ENCODE measurements at places on chromosomes 12 and 14.

DNA sequence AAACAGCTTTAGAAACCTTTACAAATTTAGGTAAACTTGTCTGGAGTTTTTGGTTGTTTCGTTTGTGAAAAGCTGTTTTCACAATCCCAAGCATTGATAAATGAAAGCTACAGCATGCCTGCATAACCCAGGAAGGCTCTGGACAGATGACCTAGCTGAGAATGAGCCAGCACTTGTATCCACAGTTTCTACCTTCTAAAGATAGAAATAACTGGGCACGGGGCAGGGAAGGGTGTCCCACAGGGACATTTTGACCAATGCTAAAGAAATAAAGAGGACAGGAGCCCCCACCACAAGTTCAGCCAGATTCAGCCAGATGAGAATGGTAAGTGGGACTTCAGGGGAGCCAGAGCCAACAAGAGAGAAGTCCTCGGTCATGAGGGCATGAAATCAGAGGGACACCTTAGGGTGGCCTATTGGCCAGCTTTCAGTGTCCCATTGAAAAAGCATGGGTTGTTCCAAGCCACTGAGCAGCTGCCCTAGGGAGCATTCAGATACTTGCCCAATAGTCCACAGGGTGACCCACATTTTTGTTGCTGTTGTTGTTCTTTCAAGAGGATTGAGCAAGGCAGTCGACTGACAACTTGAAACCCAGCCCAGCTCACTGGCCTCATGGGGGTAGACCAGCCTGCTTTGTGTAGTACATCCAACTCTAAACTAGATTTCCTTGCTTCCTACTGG lies 140.3 kb upstream of the NUDT4 start:
- DNase-seq: no peak

GRCh38 chr12:101078536-101079285 lies 131.3 kb downstream of the SLC5A8 start:
- no peak for DNase-seq

- no peak for DNase-seq
These were observed 56.9 kb downstream of the CHST11 start for GRCh38 chr12:104513681-104514080.

DNA sequence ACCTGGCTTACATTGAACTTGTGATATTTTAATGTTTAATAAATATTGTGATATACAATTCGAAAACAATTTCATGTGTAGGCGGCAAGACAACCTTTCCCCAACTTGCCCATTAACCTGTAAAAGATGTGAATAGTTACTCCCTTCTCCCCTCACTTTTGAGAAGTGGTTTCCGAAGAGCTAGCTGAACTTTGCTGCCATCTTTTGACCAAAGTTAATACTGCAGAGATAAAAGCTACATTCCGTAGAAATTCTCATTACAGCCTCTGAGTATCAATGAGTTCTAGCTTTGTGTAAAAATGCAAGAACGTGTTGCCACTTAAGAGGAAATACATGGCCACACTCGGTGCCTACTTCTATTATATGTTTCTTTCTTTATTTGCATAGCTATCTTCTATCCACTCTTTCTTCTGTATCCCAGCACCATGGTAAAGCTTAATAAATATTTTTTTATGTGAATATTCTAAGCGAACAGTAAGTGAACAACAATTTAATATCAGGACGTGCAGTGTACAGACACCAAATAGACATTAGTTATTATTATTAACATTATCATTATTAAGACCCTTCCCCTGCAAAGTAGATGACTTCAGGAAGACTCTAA lies 105.1 kb upstream of the TMEM260 start:
- no peak for DNase-seq

GRCh38 chr14:38389681-38390080 lies 133.8 kb upstream of the CLEC14A start:
- no peak for DNase-seq

DNA sequence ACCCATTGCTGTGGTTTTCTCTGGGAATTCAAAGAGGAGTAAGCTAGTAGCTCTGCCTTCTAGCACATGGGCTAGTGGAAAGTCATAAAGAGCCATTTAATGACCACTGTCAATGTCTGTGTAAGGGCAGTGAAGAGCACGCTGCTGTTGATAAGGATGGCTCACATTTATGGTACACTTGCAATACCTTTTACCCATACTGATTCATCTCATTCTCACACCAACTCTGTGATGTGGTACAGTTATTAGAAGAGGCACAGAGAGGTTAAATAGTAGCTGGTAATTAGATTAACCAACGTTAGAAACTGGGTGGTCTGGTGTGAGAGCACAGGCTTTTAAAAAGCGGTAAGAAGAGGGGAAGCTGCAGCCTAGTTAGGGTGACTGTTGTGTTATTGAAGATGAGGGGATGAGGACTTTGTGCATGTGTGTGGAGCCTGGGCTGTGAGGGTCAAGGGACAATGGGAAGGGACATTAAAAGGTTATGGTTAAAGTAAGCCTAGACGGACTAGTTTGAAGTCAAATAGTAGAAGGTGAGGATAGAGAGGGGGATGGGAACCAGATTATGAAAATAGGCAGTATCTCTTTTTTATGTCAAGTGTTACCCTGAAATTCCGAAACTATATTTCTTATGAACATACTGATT lies 25.2 kb downstream of the RASSF3 start:
- DNase-seq: no peak

Data from stimulated activated CD8-positive, alpha-beta memory T cell treated with anti-CD3 and anti-CD28 coated beads, Interleukin-7, amount 100 ng/mL, for 1 hour (primary cell).